ENCODE measurements at places on chromosomes 16 and 17. TPM values are rescaled to one million over a fixed set of nuclear protein-coding genes. Genes with fewer than 3 reads are reported as not detected.

The TAT gene
- total RNA-seq, result 3.1 TPM

GRCh38 chr16:5024632-5025031, 9.1 kb downstream of the NAGPA start:
- no peaks in the 10 kb centered on the region for H3K27me3 ChIP-seq
- no peaks in the 10 kb centered on the region for H3K4me1 ChIP-seq
- no peak overlapping the region for H3K4me3 ChIP-seq
- no peak for DNase-seq
- H3K27ac ChIP-seq, result no peak overlapping the region

DNA sequence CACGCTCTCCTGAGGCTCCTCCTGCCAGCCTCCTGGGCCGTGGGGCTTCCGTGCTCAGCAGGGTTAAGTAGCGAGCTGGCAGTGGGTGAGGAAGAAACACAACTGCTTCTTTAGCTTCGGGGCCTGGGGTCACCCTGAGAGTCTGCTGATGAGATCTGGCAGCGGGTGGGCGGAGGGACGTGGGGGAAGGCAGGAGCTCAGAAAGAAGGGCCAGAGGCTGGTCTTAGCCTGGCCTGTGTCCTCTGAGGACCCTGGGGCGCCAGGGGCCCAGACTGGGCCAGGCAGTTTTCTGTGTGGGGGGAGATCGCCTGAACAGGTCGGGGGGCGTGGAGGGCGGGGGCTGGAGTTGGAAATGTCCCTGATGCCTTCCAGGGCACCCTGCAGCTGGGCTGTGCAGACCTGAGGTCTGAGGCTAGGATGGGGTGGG, 97.8 kb upstream of the GSE1 start:
- no peak overlapping the region for H3K4me3 ChIP-seq
- no peak overlapping the region for H3K27ac ChIP-seq
- no peaks in the 10 kb centered on the region for H3K4me1 ChIP-seq

GRCh38 chr17:1743088-1743439, 393 bp downstream of the SERPINF2 start:
- no peak for DNase-seq
- H3K36me3 ChIP-seq, result no peaks in the 10 kb centered on the region
- no peaks in the 10 kb centered on the region for H3K4me1 ChIP-seq
- no peaks in the 10 kb centered on the region for H3K27me3 ChIP-seq

GRCh38 chr16:50500171-50500874, 47.9 kb upstream of the NKD1 start:
- H3K4me3 ChIP-seq, result no peak overlapping the region
- H3K36me3 ChIP-seq, result no peaks in the 10 kb centered on the region
- DNase-seq, result no peak
- H3K4me1 ChIP-seq, result no peaks in the 10 kb centered on the region
- no peaks in the 10 kb centered on the region for H3K27me3 ChIP-seq

DNA sequence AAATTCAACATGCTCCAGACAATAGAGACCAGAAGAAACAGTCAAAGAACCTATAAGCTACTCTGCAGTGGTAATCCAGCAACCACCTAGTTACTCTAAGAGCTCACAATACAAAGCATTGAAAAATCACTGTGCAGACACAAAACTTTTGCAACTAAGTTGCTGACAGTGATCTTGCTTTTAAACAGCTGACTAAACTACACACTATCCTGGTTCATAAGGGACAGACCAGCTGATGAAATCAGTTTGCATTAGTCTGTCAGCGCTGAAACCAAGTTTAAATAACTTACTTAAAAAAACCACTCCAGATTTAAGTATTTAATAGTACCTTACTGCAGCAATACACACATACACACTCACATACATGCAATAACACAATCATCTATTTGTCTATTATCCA, 4.6 kb downstream of the VEZF1 start:
- peaks cover 32% of the 10 kb centered on the region for H3K36me3 ChIP-seq
- no peak overlapping the region for H3K27ac ChIP-seq
- H3K27me3 ChIP-seq, result no peaks in the 10 kb centered on the region
- H3K4me1 ChIP-seq, result peaks cover 14% of the 10 kb centered on the region
- H3K4me3 ChIP-seq, result no peak overlapping the region

The C17orf75 gene
- 21.6 TPM for total RNA-seq

DNA sequence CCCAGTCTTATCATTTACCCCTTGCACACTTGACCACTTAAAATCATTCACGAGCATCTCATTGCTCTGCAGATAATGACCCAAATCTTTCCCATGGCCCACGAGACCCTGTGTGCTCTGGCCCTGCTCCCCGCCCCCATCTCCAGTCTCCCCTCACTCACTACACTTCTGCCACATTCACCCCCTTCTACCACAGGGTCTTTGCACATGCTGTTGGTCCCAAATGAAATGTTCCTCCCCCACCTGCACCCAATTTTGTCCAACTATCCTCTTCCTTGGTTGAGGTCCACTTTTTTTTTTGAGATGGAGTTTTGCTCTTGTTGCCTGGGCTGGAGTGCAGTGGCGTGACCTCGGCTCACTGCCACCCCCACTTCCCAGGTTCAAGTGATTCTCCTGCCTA, 39.2 kb downstream of the CCDC42 start:
- no peak overlapping the region for H3K27ac ChIP-seq
- no peaks in the 10 kb centered on the region for H3K27me3 ChIP-seq
- no peak overlapping the region for H3K4me3 ChIP-seq
- no peaks in the 10 kb centered on the region for H3K36me3 ChIP-seq

DNA sequence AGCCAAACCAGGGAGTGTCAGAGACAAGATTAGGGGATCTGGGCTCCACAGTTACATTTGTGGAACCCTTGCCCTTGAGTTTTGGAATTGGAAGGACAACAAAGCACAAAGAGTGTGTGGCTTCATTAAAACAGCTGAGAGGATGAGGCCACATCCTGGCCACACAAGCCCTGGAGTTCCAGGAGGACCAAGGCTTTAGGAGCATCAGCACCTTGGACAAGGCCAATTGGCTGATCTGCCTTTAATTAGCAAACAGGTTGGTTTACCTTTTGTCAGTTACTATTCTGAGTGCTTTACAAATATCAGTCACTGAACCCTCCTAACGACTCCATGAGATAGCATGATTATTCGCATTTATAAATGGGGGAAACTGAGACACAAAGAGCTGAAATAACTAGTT, 54.7 kb downstream of the SLC6A2 start:
- no peak for DNase-seq
- no peaks in the 10 kb centered on the region for H3K36me3 ChIP-seq
- no peak overlapping the region for H3K27ac ChIP-seq
- H3K4me1 ChIP-seq, result no peaks in the 10 kb centered on the region
- no peaks in the 10 kb centered on the region for H3K27me3 ChIP-seq

GRCh38 chr17:31525801-31526549, 134.5 kb downstream of the RAB11FIP4 start:
- H3K27me3 ChIP-seq, result no peaks in the 10 kb centered on the region
- H3K4me3 ChIP-seq, result no peak overlapping the region
- H3K36me3 ChIP-seq, result no peaks in the 10 kb centered on the region

DNA sequence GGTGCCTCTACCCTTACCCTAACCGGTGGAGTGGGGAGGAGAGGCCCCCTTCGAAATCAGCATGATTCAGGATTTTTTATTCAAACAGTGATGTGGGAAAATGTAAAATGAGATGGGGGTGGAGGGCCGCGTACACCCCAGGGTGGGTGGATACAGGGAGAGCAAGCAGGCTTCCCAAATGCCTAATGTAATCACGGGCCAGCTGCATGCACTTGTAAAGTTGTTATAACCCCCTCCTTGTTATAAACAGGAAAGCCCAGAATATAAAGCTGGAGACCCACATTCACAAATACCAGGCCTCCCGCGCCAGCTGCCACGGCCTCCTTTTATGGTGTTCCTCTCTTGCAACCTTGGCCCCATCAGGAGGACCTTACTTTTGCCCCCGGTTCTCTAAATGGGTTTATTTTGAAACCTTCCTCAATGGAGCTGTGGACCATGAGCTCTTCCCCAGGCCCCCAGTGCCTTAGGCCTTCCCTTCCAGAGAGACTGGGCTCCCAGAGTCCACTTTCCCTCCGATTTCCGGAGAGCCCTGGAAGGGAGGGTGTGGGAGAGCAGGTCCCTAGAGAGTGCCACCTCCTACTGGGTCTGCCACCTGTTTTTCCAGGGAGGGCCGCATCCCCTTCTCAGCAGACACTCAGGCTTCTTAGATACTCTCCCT, 906 bp upstream of the FOXL1 start:
- H3K27ac ChIP-seq, result no peak overlapping the region
- no peaks in the 10 kb centered on the region for H3K36me3 ChIP-seq

- H3K27me3 ChIP-seq, result no peaks in the 10 kb centered on the region
- DNase-seq, result no peak
- peaks cover 20% of the 10 kb centered on the region for H3K36me3 ChIP-seq
- no peak overlapping the region for H3K27ac ChIP-seq
- no peaks in the 10 kb centered on the region for H3K4me1 ChIP-seq
These were observed 216.3 kb downstream of the SPECC1 start for GRCh38 chr17:20225162-20226115.

DNA sequence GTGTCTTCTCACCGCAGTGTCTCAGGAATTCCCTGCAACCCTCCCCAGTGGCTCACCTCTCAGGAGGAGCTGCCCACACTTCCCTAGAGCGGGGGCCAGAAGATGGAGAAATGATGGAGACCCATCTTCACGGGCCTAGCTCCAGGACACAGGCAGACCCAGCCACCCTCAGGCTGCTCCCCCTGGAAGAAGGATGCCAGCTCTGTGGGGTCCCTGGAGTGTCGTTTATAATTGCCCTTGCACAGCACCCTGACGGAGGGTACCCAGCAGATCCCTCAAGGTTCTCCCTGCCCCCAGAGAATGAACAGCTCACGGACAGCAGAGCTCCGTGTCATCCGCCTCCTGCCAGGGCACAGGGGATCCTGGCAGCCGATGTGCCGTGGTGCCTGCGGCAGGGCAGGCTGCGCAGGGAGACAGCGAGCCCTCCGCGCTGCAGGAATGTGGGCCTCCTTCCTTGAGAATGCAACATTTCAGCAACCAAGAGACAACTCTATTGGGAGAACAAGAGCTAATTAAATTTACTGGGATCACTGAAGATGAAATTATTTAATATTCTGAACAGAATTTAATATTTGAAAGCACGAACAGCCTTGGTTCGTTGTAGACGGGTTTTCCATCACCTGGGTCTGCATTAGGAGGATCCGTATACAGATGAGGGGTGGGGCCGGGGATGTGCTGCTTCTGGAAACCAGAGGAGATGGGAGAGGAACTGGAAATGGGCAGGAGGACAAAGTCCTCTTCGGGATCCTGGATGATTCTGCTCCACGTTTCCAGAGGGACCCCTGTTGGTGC, 21.0 kb upstream of the RBFOX3 start:
- no peaks in the 10 kb centered on the region for H3K36me3 ChIP-seq
- H3K4me3 ChIP-seq, result no peak overlapping the region
- H3K4me1 ChIP-seq, result no peaks in the 10 kb centered on the region
- no peak overlapping the region for H3K27ac ChIP-seq
- H3K27me3 ChIP-seq, result no peaks in the 10 kb centered on the region
- DNase-seq, result no peak

- no peak overlapping the region for H3K4me3 ChIP-seq
- no peaks in the 10 kb centered on the region for H3K27me3 ChIP-seq
These were observed 45.7 kb downstream of the DYNLRB2 start for GRCh38 chr16:80586476-80586875.

- no peaks in the 10 kb centered on the region for H3K27me3 ChIP-seq
- no peak for DNase-seq
- H3K4me1 ChIP-seq, result no peaks in the 10 kb centered on the region
- H3K4me3 ChIP-seq, result no peak overlapping the region
- H3K27ac ChIP-seq, result no peak overlapping the region
These were observed 7.9 kb upstream of the PLEKHG4 start for GRCh38 chr16:67271446-67271845.

DNA sequence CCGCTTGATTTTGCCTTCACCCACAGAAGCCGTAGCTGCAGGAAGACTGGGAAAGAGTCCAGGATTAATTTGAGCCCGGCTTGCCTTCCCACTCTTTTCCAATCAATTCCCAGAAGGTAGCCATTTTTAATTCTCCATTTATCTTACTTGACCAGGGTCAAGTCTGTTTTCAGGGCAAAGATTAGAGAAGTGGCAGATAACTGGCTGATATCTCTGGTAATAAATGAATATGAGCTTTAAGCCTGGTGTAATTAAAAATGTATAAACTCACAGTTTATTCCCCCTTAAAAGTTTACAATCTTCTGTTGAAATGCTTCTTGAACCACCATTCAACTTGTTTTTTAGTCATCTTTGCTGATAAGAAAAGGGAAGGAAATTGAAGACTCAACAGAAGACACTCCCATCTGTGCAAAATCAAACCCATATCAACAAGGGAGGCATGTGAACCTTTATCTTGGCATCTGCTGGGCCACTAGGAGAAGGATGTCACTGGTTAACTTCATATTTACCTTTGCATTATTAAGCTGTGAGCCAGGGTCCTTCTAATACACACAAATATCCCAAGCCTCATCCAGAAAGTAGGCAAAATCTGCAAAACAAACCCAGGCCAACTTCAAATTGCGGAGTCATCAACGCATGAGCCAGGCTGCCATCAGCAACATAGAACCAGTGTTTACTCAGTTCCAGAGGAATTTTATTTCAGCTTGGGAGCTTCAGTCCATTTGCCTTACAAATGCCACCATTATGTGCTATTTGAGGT, 314.6 kb upstream of the MAF start:
- no peaks in the 10 kb centered on the region for H3K36me3 ChIP-seq
- H3K4me3 ChIP-seq, result no peak overlapping the region
- DNase-seq, result no peak
- no peaks in the 10 kb centered on the region for H3K4me1 ChIP-seq
- no peaks in the 10 kb centered on the region for H3K27me3 ChIP-seq
- H3K27ac ChIP-seq, result no peak overlapping the region

The OR2C1 gene
- total RNA-seq, result not detected

- H3K27me3 ChIP-seq, result no peaks in the 10 kb centered on the region
- no peaks in the 10 kb centered on the region for H3K4me1 ChIP-seq
- no peak overlapping the region for H3K4me3 ChIP-seq
- H3K36me3 ChIP-seq, result peaks cover 3% of the 10 kb centered on the region
- peak overlapping the region; percentile 85 for H3K27ac ChIP-seq
These were observed 37.9 kb downstream of the PIGL start for GRCh38 chr17:16254773-16255400.

DNA sequence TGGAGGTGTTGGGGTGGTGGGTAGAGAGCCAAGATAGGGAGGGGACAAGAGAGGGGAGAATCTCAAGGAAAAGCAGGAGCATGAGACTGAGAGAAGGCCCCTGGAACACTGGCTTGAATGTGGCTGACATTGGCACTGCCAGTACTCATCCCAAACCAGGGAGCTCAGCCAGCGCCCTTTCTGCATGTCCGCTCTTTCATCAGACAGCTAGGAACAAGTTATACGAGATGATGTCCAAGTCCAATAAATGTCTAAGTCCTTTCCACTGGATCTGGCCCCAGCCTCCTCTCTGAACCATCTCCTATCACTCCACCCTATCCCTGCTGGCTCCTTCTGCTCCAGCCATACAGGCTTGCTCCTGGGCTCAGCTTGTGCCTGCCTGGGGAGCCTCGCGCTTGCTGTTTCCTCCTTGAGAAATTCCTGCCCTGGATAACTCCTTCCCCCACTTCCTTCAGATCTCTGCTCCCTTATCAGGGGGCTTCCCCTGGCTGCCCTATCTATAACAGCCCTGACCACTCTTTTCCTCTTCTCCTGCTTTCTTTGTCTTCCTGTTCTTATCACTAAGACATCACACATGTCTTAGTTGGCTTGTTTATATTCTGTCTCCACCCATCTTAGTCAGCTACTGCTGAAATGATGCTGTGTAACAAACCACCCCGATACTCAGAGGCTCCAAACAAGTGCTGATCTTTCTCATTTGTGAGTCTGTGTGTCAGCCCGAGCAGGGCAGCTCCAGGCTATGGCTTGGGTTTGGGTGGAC, 37.1 kb upstream of the MEOX1 start:
- no peaks in the 10 kb centered on the region for H3K27me3 ChIP-seq
- no peaks in the 10 kb centered on the region for H3K36me3 ChIP-seq
- H3K4me1 ChIP-seq, result no peaks in the 10 kb centered on the region
- no peak for DNase-seq

The CD300E gene
- total RNA-seq, result not detected

- DNase-seq, result no peak
- H3K36me3 ChIP-seq, result no peaks in the 10 kb centered on the region
- H3K27ac ChIP-seq, result no peak overlapping the region
- H3K4me3 ChIP-seq, result no peak overlapping the region
- H3K27me3 ChIP-seq, result no peaks in the 10 kb centered on the region
These were observed 17.7 kb upstream of the CBFA2T3 start for GRCh38 chr16:88994695-88995094.

The MRPL38 gene
- 61.1 TPM for total RNA-seq

Measured in Peyer's patch (tissue), 4 donors.